ENCODE measurements at places on chromosomes 3 and 15.

DNA sequence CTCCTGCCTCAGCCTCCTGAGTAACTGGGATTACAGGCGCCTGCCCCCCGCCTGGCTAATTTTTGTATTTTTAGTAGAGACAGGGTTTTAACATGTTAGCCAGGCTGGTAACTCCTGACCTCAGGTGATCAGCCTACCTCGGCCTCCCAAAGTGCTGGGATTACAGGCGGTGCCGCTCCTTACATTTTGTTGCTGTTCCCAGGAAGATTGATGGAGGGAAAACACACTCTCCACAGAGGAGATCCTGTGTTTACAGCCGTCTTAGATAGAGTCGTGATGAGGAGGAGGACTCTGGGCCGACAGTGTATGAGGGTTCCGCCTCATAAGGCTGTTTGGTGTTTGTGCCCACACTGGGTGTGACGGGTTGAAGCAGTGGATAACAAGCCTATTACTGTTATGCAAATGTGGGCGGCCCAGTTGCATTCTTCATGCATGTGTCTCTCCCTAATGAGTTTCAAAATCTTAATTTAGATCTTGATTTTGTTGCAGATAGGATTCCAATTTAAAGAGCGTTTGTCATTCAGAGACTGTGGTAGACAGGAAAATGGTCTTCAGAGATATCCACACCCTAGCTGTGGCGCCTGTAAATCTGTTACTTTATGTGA is 60.0 kb downstream of the APBA2 start:
- DNase-seq, result no peak

GRCh38 chr3:51559411-51559888 is 20.9 kb downstream of the RAD54L2 start:
- DNase-seq, result no peak

GRCh38 chr15:80179025-80179759 is 26.4 kb downstream of the FAH start:
- DNase-seq, result no peak

- DNase-seq, result no peak
Measured at GRCh38 chr3:148643389-148643840, 54.3 kb upstream of the AGTR1 start.

DNA sequence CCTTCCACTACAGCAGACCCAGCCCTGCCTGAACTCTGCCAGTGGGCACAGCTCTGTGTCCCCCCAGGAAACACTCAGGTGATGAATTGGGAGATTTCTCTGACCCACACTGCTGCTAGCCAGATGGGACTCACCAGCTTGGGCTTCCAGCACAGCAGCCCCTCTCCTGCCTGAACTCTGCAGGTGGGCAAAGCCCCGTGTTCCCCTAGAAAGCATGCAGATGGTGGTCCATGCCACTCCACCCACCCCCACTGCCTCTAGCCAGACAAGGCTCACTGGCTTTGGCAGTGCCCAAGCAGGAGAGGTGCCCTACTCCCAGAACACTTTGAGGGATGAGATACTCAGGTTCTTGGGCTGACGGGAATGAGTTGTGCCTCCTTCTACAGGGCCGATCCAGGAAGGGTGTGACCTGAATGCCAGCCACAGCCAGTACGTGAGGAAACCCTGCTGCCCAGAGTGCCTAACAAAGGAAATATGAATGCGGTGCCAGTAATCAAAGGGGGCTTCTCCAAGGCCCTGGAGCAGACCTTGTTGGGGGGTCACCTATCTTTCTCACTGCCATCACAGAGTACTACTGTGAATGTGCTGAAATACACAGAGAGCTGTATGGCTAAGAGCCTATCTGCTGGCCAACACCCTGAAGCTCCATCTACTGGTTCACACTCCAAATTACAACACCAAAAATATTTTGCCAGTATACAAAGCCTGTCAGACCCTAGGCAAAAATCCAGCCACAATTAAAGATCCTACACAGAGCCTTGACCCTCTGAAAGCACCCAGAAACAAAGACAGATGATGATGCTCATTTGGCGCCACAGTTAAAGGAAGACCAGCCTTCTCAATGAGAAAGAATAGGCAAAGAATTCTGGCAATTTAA is 61.9 kb downstream of the BTLA start:
- no peak for DNase-seq

- DNase-seq, result no peak
Measured at GRCh38 chr3:73687106-73688004, 62.6 kb upstream of the PDZRN3 start.

GRCh38 chr3:81545572-81545971 is 215.9 kb downstream of the GBE1 start:
- DNase-seq, result no peak

GRCh38 chr3:66554178-66554577 is 53.4 kb upstream of the LRIG1 start:
- no peak for DNase-seq

DNA sequence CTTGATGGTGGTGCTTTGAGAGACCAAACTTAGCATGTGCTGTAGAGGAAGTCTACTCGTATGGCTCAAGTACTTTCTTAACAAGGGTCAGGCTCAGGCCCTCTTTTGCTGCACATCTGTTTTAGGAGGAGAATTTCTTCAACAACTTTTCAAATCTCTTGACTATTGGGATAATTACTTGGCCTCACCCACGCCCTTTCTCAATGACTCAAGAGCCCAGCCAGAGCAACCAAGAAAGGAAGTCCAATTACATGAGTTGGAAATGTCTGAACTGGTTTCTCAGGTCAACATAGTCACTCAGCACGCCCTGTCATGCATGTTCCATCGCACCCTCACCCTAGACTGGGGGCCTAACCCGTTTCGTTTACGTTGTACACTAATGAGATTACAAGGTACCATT is 44.8 kb upstream of the UMPS start:
- no peak for DNase-seq

GRCh38 chr15:36178303-36178633 is 401.2 kb upstream of the CDIN1 start:
- no peak for DNase-seq

- no peak for DNase-seq
Measured at GRCh38 chr3:190014940-190015339, 105.8 kb downstream of the P3H2 start.

GRCh38 chr3:168914662-168915061 is 748.9 kb downstream of the MECOM start:
- no peak for DNase-seq

DNA sequence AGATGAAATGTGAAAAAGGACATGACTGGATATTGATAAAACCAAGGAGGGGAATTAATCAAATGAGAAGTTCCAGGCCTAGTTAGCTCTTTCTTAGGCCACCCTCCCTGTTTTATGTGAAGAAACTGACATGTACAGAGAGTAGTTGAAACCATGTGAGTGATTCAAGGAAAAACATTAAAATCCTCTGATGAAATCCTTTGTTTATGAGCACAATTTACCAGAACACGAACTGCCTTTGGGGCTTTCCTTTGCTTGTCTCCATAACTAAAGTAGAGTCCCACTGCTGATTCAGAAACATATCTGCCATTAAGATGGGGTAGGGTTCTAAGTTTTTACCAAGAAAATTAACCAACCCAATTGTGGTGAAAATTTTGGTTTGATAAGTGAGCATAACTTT is 558.3 kb downstream of the NR2F2 start:
- no peak for DNase-seq

GRCh38 chr15:34334672-34335071 is 2.9 kb downstream of the SLC12A6 start:
- no peak for DNase-seq

DNA sequence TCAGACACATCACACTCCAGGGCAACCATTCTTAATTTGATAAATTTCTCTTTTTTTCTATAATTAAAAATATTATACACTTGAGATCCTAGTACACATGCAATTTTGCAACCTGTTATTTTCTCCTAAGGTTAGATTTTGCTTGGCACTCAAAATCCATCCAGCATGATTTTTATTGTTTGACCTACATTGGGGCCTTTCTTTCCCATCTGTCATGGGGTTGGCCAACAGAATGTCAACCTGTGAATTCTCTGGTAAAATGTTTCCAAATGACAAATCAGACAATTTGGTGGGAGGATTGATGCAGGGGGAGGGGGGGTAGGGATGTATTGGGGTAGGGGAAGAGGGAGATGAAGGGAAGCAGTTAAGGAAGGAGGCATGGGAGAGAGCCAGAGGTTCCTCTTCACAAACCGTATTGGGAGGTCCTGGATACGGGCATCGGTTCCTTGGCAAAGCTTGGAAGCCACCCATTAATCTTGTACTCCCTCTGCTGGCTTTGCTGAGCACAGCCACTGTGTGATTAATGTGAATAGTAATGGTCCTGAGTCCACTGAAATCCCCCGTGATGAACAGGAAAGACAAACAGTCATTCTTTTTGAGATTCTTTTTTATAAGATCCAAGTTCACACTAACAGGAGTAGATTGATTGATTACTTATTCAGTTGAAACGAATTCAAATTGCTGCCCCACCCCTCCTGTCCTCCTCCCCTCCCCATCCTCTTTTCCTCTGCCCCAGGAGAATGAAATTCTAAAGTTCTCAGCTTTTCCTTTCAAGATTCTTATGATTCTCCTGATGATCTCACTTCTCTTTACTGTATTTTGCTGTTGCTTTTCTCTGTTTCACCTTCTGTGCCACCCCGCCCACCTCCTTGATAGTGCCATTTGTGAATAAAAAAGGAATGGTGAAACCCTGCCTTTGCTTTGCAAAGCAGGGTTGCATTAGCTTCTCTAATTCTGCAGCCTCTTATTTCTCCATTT is 82.2 kb upstream of the SLC25A26 start:
- DNase-seq, result no peak

DNA sequence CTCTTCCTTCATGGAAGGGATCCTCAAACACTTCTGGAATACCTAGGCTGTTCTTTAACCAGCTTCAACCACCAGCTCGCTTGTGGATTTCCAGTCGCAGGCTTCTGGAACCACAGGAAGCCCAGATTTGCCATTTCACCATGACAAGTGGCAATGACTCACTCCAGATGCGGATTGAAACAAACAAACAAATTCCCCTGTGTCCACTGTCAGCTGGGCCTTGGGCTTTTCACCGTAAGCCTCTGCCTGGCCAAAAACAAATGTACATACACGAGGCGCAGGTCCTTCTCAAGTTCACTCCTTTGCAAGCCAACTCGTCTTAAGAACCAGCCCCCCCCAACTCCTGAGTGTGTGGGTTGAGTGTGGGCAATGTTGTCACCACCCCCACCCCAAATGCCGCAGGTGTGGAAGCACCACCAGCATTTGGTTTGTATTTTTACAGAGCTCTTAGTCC is 8.8 kb downstream of the BCL6 start:
- no peak for DNase-seq

- DNase-seq, result peak; percentile 10
Measured at GRCh38 chr3:126982126-126982470, 817 bp upstream of the PLXNA1 start.

DNA sequence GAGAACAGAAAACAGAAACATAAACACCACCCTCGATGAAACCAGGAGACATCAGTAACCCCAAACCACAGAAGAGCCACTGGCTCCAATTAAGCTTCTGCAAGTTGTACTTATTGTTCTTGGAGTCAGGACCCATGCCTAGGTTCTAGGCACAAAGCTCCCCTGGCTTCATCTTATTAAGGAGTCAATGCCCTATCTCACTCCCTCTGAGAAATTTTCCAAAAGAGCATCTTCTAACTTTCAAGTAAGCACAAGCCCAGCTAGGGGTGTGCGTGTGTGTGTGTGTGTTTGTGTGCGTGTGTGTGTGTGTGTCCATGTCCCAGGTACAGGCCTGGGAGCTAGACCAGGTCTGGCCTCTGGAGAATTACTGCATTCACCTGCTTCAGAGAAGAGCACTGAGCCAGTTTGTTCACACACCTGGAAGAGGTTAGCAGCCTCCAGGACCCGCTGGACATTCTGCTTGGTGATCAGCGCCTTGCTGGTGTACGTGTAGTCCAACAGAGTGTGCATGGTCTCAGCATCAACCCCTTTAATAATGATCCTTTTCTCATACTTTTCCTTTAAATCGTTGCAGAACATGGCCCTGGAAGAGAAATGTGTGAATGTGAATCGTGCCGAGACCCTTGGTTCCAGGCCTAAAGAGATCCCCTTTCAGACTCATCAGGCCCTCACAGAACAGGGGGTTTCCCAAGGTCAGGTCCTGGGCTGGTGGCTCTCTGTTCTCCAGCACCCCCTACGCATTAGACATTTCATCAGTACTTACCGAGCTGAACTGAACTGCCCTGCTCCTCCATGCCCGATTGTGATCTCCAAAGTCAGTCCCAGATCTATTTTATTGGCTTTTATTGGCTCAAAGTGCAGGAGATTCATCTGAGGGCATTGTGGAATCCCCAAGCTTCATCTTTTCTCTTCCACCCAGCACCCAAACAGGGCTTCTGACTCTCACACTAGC is 27.8 kb downstream of the KLHL6 start:
- no peak for DNase-seq

GRCh38 chr3:149990423-149990948 is 19.8 kb upstream of the PFN2 start:
- DNase-seq, result no peak

DNA sequence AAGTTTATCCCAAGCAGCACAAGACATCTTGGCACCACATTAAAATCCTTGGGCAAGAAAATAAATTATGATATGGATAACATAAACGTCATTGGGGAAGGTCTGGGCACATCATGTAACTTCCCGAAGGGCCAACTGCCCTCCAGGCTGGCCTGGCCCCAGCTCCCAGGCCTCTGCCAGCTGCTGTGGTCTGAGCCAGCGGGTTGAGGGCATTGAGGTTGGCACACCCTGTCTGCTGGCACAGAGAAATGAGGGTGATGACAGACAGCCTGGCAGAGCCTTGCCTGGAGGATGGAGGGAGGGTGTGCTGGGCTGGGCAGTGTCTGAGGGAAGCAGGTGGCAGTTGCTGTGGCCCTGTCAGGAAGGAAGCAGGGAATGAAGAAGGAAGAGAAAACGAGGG is 3.3 kb upstream of the RBSN start:
- DNase-seq, result no peak

DNA sequence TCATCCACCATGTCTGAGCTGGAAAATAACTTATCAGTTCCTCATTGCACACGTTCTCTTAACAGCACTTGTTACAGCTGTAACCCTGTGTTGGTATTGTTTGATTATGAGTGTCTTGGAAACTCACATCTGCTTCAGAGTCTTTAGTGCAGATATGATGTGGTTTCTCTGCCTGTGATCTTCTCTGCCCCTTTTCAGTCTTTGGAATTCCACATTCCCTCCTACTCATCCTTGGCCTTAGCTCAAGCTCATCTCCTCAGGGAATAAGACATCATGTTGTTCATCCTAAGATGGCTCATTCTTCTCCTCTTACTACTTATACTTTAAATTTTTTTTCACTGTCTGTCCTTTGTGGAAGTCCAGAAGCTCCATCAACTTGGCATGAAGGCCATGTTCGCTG is 77.7 kb downstream of the SYNPR start:
- no peak for DNase-seq

DNA sequence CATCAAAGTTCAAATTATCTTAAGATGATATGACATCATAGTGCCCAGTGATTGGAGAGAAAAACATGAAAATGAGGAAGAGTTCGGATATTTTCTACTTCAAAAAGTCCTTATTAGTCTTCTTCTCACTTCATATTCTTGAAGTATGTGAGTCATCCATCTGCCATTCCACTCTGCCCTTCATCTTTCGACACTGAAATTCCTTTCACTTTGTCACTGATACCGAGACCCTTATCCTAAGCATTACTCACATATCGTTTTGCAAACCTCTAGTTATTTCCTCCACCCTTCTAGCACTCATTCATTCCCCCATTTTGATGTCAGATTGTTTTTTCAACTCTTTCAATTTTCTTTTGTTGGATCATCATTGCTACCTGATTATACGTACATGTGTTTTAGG is 4.0 kb downstream of the OR5H14 start:
- DNase-seq, result no peak

- no peak for DNase-seq
Measured at GRCh38 chr3:116226266-116226665, 219.0 kb downstream of the LSAMP start.

- DNase-seq, result no peak
Measured at GRCh38 chr3:175335229-175335628, 476.1 kb downstream of the NAALADL2 start.

Data from stimulated activated CD8-positive, alpha-beta memory T cell treated with anti-CD3 and anti-CD28 coated beads, Interleukin-15, amount 100 ng/mL, for 1 hour (primary cell).